ENCODE measurements at places on chromosomes 7 and 10.

DNA sequence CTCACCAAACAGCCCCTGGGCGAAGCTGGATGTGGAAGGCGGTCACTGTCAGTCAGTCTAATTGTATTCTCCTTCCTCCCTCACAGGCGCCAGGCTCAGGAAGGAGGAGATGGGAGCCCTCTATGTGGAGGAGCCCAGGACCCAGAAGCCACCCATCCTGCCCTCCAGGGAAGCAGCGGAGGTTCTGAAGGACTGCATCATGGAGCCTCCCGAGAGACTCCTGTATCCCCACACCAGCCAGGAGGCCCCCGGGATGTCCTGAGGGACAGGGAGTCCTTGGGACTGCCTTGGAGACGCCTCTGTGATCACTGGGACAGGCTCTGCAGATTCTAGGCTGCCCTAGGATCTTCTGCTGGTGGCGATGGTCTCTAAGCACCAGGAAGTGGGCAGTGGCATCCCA is 9.7 kb upstream of the ATP6V0E2 start:
- no peak for DNase-seq

- DNase-seq = peak; percentile 93
Measured at GRCh38 chr7:76303202-76304147, 1.0 kb downstream of the HSPB1 start.

GRCh38 chr10:56469482-56469881 is 108.4 kb upstream of the ZWINT start:
- DNase-seq = no peak

DNA sequence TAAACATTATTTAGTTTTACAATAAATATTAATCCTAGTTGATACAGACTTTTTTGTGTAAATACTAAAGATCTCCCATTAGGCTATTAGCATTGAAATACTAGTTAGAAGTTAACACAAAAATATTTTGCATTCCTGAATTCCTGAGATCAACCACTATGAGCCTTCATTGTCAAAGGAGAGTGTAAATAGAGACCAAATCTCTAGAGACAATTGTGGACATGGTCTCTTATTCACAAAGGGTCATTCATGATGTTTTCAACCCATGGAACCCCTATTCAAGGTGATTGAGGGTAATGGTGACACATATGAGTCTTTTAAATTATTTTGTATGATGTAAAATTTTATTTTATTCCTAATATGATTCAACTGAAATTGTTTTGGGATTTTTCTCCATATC is 1454.8 kb upstream of the LRRTM3 start:
- DNase-seq = no peak

DNA sequence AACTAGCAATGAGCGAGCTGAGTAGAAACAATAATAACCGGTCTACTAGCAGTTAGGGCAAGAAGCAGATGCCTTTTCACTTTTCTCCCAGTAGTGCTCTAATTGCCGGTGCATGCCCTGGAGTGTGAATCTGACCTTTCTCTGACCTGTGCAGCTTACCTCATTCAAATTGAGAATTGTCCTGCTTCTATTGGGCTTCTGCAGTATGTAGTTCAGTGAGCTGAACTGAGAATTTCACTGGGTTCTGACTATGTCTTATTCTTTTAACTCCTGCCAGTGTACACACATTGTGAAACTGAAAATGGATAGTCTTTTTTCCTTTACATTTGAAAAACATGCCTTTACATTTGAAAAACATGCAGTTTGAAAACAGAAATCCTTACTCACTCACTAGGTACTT is 157.9 kb upstream of the GRM3 start:
- no peak for DNase-seq

GRCh38 chr7:7177044-7177517 is 5.3 kb upstream of the C1GALT1 start:
- no peak for DNase-seq

DNA sequence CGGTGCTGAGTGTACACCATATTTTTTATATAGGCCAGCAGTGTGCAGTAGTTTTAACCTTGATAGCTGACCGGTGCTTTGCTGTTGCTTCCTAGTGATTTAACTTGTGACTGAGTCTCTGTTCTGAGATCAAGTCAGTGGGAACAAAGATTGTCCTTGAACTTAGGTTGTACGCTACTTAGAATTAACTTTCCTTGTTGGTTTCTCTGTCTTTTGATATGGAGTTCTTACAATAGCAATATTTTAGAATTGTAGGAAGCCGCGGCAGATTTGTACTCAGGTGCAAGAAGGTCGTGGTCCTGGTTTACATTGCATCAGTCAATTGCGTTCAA is 1.3 kb downstream of the DDX21 start:
- DNase-seq = no peak

GRCh38 chr7:30422922-30423321 is 55.7 kb downstream of the NOD1 start:
- DNase-seq = no peak

GRCh38 chr7:66075590-66076461 is at the start of gene ASL:
Gene ASL, plus strand, starts transcription at chr7:66075819. Its CDS starts 263 bp downstream, at chr7:66076082.
- DNase-seq = peak; percentile 61

DNA sequence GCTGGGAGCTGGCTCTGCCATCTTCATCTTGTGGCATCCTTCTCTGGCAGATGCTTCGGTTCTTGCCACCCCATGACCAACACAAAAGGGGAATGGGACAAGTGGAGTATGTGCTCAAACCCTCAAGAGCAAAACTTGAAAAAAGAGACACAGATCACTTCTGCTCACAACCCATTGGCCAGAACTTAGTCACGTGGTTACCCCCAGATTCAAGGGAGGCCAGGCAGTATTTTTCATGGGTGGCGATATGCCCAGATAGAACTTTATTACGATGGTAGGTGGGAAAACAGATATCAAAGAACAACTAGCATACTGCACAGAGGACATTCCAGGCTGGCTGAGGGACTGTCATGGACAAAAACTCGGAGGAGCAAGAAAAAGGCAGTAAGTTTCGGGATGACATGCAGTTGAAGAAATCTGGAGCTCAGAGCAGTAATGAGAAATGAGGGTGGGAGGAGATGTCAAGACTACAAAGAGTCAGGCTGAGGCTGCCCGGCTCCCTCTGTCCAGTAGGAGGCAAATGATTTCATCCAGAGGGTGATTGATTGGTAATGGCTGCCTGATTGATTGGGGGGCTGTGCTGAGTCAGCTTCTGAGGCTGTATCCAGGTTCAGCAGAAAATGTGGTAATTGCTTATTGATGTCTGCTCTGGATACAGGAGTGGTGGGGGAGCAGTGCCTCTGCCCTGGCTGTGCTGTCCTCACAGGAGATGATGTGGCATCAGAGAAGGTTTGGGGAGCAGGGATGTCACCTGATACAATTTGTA is 25.3 kb downstream of the COL13A1 start:
- DNase-seq = no peak

- DNase-seq = no peak
Measured at GRCh38 chr10:59290448-59290847, 71.9 kb downstream of the FAM13C start.

DNA sequence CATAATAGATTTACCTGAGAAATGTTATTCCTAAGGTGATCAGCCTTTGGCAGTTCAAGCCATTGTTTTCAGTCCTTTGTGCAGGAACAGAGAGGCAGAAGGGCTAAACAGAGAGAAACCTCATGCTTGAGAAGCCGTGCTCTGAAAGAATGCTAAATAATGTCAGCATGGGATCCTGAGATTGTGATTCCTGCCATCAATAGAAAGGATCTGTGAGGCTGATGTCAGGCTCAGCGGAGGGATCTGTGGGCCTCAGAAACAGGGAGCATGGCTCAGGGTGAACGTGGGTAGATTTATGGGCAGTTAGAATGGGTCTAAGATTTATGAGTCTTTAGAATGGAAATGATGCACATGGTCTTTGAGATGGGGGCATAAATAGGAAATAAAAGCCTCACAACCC is 439.2 kb upstream of the IGFBP3 start:
- DNase-seq = no peak

DNA sequence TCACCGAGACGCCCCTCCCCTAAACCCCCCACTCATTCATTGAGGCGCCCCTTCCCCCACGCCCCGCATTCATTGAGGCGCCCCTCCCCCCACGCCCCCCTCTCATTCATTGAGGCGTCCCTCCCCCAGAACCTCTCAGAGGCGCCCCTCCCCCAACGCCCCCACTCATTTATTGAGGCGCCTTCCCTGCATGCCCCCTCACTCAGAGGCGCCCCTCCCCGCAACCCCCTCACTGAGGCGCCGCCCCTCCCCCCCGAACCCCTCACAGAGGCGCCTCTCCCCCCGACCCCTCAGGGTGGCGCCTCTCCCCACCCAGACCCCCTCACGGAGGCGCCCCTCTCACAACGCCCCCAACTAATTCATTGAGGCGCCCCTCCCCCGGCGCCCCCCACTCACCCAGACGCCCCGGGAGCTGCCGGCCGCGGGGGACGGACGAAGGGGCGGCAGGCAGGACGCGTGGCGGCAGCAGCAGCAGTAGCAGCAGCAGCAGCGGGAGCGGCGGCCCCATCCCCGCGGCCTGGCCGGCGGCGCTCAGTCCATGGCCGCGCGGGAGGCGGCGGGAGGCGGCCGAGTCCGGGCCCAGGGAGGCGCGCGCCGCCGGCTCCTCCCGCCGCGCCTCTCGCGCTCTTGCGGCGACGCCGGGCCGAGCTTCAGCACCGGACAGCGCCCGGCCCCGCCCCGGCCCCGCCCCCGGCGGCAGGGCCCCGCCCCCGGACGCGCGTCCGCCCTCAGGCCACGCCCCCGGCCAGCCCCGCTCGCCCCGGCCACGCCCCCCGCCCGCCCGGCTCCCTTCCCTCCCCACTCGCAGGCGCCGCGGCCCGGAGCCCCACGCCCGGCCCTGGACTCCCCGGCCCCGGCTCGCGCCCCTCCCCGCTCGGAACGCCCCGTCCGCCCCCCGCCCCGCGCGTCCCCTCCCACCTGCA is at the start of gene PTPRN2:
TSS of gene PTPRN2 (minus strand) at position 662 of the 923 bp plus-strand sequence.
- peak; percentile 77 for DNase-seq

- DNase-seq = no peak
Measured at GRCh38 chr7:42024537-42024936, 212.5 kb downstream of the GLI3 start.

DNA sequence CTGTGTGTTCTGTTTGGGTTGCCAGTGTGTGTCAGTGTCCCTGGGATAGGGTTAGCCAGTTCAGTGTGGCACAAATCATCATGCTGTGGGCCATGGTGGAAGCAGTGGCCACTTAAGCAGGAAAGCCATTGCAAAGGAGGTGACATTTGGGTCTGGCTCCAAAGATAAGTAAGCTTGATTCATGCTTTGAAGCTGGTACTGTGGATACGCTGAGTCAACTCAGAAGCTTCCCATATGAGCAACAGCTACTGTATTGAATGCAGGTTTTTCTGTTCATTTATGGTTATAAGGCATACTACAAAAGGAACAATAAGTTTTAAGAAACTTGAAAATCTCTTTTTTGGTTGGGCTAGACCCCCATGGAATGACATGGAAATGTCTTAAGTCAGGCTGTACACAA is 143.1 kb downstream of the BMPER start:
- DNase-seq = no peak

- no peak for DNase-seq
Measured at GRCh38 chr10:58574058-58574457, 61.4 kb downstream of the BICC1 start.

GRCh38 chr7:138799336-138800000 is 1.5 kb upstream of the ATP6V0A4 start:
- DNase-seq = no peak

DNA sequence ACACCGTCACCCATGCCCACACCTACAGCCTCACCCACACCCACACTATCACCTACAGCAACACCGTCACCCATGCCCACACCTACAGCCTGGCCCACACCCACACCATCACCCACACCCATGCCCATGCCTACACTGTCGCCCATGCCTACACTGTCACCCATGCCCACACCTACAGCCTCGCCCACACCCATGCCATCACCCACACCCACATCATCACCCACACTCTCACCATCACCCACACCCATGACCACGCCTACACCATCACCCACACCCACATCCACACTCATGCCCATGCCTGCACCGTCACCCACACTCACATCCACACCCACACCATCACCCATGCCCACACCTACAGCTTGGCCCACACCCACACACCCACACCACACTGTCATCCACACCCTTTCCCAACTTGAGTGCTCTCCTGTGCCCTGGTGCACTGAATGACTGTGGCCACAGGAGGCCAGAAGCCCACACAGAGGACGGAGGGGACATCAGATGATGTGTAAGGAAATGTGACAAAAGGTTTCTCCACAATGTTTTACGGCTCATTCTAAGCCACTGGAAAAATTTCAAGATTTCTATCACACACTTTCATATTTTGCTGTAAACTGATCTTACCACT is 153.3 kb downstream of the WDR37 start:
- DNase-seq = peak; percentile 33

- DNase-seq = no peak
Measured at GRCh38 chr7:92622685-92623084, 32.5 kb upstream of the FAM133B start.

- DNase-seq = no peak
Measured at GRCh38 chr7:101179117-101179516, 976 bp downstream of the NAT16 start.

DNA sequence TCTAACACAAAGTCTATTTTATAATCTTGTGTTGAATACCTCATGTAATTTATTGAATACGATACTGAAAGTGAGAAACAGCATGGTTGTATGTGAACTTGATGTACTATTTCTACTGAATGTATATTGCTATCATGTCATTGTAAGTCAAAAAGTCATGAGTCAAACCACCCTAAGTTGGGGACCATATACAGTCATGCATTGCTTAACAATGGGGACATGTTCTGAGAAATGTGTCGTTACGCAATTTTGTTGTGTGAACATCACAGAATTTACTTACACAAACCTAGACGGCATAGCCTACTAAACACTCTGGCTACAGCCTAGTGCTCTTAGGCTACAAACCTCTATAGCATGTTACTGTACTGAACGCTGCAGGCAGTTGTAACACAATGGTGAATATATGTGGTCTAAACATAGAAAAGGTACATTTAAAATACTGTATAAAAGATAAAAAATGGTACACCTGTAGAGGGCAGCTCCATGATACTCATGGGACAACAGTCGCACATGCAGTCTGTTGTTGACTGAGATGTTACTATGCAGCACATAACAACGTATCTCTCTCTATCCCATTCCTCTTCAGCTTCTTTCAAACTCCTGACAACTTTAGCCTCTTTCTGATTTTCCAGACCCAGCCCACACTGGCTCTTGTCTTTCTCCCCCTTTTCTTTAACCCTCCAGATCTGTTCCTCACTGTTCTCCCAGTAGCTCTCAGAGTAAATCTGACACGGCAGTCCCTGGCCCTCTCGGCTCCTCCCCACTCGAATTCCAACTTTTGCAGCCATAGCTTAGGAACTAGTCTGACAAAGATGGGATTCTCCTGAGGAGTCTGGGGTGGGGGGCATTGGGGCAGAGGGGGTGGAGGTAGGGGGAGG is 90.1 kb downstream of the SNX10 start:
- no peak for DNase-seq

GRCh38 chr10:14466257-14466656 is 135.5 kb upstream of the FRMD4A start:
- DNase-seq = peak; percentile 3

- no peak for DNase-seq
Measured at GRCh38 chr7:7554649-7555575, 11.8 kb upstream of the MIOS start.

GRCh38 chr7:139034855-139035585 is 822 bp downstream of the ZC3HAV1L start:
- no peak for DNase-seq

Data from H1 (cell line).